ENCODE measurements at places on chromosomes 11 and 22.

- peak; percentile 29 for DNase-seq
Observed at GRCh38 chr11:123251657-123252344, 56.8 kb upstream of the CLMP start.

- peak; percentile 81 for DNase-seq
Observed at GRCh38 chr11:78420255-78420764, 2.7 kb upstream of the GAB2 start.

- no peak for DNase-seq
Observed at GRCh38 chr11:73149105-73149504, 7.0 kb upstream of the FCHSD2 start.

DNA sequence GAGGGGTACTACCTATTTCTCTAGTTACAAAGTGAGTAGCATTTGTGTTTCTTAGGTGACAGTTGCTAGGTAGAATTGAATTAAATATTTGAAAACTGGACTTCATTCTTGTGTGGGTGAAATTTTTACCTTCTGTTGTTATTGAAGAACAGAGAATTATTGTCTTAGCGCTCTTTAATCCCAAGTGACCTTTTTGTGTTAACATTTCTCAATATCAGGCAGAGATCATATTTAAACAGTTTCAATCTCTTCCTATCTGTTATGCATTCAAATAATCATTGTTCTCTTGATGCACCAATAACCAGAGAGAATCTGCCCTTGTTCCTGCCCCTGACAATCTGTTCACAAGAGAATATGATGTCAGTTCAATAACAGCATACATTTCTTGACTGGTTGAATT lies 14.2 kb downstream of the KMT2A start:
- DNase-seq = no peak

- DNase-seq = no peak
Observed at GRCh38 chr11:129410395-129410960, 34.8 kb downstream of the BARX2 start.

DNA sequence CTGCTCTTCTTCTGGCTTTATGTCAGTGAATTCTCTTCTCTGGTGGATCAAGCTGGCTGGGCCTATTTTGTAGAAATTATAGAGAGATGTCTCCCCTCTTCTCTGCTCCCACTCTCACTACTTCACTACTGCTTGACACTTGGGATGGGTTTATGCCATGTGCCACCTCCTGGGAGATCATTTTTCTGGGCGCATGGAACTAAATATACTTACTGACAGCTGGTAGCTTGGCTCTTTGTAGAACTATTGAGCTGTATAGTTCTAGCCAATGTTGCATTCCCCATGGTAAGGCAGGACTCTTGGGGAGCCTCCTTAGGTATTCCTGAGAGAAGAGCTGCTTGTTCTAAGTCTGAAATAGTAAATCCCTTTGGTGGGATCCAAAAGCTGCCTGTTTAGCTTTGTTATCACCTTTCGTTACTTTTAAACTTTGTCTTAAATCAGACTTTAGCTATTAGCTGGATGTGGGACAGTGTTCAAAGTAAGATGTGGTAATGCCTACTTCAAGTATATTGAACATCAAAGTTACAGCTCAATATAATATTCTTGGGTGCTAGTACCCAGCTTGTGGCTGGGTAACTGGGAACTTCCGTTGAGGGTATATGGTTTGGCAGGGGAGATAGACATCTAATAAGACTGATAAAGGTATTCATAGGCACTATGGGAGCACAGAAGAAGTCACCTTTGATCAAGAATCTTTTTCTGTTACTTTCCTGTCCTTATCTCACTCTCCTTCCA lies 87.5 kb upstream of the RRM1 start:
- no peak for DNase-seq

- no peak for DNase-seq
Observed at GRCh38 chr22:28893810-28894209, 10.4 kb downstream of the ZNRF3 start.

All from head of caudate nucleus (tissue), 42 donors.